Activated CD8-positive, alpha-beta memory T cell treated with anti-CD3 and anti-CD28 coated beads, Interleukin-2, amount 10 ng/mL, durations not matched to agents 7 days and 5 days (primary cell): ENCODE measurements at places on chromosomes 16 and 17. TPM values are rescaled to one million over a fixed set of nuclear protein-coding genes. Genes with fewer than 3 reads are reported as not detected.

Gene C16orf54
- 51.2 TPM for total RNA-seq

Gene DLX4
- total RNA-seq: 0.23 TPM

Gene ABCC12
- total RNA-seq: not detected

Gene SYCE1L
- 3.8 TPM for total RNA-seq

Gene SLC35G6
- total RNA-seq: not detected

Gene ITGAX
- 62.0 TPM for total RNA-seq

Gene CBLN1
- total RNA-seq: not detected

Gene GAA
- 31.9 TPM for total RNA-seq

Gene HSD11B2
- total RNA-seq: not detected
